Natural killer cell treated with Interleukin-12 subunit alpha and Interleukin-12 subunit beta and Interleukin-15 and Interleukin-18, amount 100 ng/mL, for 72 hours (primary cell): ENCODE measurements at places on chromosomes 3 and 15. TPM values are rescaled to one million over a fixed set of nuclear protein-coding genes. Genes with fewer than 3 reads are reported as not detected.

The P2RY1 gene
- 2.3 TPM for total RNA-seq

- no peak for DNase-seq
Measured at GRCh38 chr3:181610083-181610972, 101.4 kb upstream of the SOX2 start.

The KBTBD12 gene
- not detected for total RNA-seq

The ANKRD63 gene
- not detected for total RNA-seq
